ENCODE measurements at places on chromosomes 11 and 22.

DNA sequence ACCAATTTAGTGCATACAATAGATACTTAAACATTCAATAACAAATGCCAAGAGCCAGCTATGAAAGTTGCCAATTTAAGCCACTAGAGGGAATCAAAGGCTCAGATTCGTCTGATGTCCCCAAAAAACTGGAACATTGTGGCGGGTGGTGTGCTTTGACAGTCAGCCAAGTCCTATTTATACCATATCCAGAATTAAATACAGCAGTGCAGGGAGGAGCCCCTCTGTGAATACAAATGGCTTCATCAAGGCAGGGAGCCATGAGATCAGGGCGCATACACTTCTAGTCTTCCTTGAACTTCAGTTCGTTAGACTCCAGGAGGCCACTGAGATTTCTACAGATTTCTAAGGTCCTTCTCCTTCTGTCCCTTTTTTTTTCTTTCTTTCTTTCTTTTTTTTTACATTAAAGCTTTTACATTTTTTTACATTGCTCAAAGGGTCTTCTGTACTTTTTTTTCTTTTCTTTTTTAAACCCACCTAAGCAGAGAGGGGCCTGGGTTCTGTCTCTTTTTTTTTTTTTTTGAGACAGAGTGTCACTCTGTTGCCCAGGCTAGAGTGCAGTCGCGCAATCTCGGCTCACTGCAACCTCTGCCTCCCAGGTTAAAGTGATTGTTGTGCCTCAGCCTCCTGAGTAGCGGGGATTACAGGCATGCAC is 41.5 kb upstream of the HSPA8 start:
- DNase-seq = peak; percentile 14

DNA sequence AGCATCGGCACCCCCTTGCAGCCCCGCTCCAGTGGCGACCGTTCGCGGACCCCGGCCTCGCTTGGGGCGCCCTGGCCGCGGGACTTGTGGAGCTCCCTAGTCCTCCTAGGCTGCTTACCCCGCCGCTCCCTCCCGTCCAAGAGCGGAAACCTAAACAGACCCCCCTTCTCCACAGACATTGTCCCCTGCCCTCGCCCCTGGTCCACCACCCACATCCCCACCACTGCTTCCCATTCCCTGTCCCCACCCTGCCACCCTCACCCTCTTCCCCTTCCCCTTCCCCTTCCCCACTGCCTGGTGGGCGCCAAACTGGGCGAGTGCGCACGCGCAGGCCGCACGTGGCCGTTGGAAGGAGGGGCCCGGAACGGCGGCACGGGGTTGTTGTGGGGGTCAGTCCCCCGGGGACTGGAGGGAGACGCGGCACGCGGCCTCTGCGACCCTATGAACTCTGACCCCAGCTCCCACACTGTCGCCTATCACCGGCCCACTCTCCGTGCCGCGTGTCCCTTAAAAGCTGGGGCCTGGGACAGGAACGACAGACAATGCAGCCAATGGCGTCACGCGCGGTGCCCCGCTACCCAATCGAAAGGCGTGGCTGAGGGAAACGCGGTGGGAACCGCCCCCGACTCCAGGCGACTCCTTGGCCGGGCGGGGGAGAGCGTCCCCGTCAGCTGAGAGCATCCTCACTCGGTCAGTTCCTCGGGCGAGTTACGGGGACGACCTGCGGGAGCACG is at the start of gene SNX32:
SNX32 (plus strand) TSS at position 667 of the 734 bp plus-strand sequence. CDS start 103 bp downstream, outside the sequence.
- peak; percentile 94 for DNase-seq

DNA sequence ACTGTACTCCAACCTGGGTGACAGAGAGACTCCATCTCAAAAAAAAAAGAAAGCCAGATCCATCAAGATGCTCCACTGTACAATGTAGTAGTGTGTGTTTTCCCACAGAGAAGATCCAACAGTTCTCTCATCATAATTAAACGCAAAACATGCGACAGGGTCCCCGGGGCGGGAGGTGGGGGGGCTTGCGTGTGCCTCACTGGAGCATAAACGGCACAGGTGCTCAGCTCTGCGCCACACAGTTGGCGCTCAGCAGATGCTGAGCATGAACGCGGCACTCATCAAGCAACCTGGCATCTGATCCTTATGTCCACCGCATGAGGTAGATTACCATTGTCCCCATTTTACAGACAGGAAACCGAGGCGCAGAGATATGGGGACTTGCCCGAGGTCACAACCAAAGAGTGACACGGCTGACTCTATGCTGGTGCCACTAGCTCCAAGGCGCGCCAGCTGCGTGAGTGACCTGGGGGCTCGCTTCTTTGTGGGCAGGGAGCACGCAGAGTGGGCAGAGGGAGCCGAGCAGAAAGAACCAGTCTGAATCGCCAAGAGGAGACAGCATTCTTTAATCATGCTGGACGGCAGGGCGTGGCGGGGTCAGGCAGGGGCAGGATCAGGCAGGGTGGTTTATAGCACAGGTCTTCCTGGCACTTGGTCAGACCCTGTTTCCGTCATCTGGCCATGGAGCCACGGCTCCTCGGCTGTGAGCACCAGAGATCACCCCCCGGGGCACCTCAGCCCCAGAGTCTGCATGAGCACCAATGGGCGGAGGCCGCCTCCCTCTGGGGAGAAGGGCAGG is 8.2 kb downstream of the C1QTNF6 start:
- DNase-seq = no peak

DNA sequence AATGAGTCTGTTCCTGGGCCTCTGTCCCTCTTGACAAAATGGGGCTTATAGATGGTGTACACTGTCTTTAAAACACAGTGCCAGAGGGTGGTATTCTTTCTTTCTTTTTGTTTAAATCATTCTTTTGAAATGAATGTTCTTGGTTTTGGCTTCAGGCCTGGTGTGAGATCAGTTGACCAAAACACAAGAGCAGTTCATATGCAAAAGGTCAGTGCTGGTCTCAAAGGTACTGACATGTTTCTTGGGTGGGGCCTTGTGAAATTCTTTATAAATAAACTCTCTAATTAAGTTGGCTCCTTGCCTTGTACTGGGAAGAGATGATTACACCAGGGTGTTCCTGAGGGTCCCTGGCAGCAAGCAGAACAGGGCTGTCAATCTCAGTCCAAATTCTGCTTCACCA is 110.0 kb downstream of the FBXO7 start:
- no peak for DNase-seq

DNA sequence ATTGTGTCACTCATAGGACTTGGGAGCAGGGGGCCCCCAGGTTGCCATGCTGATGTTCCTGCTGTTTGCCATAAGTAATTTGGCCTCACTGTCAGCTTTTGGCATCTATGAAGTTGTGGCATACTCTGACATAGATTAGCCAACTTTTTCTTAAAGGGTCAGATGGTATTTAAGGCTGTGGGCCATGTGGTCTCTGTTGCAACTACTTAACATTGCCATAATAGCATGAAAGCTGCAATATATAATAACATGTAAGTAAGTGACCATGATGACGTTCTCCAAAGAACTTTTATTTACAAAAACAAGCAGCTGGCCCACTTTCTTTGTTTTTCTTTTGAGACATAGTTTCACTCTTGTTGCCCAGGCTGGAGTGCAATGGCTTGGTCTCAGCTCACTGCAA is 2.2 kb upstream of the TMEM216 start:
- no peak for DNase-seq

DNA sequence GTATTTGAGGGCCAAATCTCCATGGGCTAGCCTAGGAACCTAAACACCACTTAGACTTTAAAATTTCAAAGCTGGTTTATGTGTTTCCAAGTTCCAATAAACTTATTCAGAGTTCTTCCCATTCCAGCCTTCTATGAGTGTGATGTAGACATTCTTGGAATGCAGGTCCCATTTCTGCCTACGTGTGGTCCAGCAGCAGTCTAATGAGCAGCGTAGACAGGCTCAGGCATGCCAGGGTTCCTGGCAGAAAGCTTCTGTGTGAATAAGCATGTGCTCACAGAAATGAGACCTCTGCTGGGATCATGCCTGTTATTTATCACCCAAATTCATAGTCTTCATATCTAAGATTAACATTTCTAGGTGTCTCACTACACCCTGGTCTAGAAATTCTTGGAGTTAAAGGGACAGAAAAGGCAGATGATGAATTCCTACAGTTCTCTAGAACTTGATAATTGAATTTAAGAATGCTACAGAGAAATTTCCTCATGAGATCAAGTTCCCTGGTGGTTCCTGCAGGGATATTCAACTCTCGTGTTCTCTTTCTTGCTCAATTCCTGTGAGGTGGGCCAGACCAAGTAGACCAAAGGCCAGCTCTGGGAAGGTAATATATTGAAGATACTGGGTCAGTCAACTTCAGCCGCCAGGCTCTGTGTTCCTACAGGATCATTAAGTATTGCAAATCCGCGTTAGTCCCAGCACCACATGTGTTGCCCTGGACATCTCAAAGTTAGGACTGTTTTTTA is 17.6 kb downstream of the RNF185 start:
- DNase-seq = no peak

GRCh38 chr22:49961005-49961600 is 531 bp downstream of the PIM3 start:
- no peak for DNase-seq

DNA sequence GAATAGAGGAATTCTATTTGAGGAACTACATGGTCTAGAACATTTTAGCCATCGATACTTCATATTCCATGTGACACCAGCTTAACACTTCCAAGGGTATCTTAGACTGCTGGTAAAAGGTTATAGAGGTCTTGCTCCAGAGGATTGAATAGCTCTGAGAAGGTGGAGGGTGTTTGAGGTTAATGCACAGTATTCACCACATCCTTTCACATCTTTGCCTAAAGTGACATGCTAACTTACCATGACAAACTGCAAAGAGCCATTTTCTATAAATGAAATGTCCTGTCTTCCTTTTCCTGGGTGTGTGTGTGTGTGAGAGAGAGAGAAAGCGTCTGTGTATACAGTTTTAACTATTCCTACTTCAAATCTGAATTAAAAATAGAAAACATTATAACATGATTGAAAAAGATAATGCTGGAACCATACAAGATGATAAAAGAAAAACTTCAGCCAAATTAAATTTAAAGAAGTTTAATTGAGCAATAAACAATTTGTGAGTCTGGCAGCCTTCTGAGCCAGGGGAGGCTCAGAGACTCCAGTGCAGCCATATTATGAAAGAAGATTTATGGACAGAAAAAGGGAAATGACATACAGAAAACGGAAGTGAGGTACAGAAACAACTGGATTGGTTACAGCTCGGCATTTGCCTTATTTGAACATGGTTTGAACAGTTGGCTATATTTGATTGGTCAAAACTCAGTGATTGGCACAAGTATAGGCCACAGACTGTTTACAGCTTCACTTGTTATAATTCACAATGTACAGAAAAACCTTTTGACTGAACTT is 320.9 kb upstream of the CCDC179 start:
- DNase-seq = no peak

GRCh38 chr11:132540581-132540980 is 991.7 kb downstream of the OPCML start:
- no peak for DNase-seq

DNA sequence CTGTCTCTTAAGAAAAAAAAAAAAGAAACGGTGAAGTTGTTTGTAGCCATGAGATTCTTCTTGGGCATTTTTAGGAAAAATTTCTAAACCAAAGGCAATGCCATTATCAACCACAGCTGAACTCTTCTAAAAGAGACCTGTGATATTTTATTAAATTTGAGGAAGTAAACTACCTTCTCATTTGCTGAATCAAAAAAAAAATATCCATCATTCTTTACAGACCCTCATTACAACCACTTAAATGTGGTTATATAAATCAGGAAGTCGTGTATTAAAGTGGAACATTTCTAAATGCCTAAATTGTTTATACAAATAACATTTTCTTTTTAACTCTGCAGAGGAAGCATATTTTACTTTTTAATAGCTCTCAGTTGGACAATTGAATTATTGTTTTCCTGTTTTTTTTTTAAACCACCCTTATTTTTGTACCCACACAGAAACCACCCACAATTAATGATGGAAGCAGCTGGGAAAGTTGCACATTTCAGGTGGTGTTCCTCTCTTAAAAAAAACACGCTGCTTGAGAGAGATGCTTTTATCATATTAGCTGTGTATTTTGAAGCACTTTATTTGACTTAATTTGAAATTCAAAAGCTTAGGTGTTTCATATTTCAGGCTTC is 91.2 kb downstream of the ARHGAP42 start:
- no peak for DNase-seq

- no peak for DNase-seq
These were observed at the start of gene CREB3L1 for GRCh38 chr11:46277622-46278386. Gene CREB3L1 (plus strand): TSS chr11:46277662. CDS start chr11:46278112, 450 bp downstream.

DNA sequence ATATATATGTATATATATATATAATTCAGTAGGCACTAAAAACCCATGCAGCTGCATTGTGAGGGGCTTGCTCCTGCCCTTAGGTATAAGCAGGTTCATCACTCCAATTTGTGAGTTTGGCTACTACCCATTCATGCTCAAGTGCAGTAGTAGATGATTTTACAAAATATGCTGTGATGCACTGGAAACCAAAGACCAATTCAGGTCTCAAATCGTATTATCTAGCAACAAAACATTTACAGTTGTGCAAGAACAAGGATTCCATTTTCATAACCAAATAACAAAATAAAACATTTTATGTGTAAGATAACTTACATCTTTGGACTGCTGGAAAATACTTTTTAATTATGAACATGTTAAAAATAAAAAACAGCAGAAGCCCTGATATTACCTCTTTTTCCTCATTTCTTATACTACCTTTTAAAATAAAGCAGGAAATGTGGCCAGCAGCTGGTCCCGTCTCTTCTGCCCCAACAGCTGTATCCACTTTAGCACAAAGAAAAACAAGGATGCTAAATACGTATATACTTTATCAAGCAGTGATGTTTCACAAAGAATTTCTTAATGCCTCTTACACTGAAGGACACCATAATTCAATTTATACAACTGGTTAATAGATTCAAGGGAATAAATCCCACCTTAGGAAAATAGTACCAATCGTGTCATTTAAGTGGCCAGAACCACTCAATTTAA is 2.8 kb downstream of the CREBZF start:
- DNase-seq = no peak

GRCh38 chr11:70637949-70638583 is 239.7 kb downstream of the CTTN start:
- DNase-seq = no peak

GRCh38 chr11:64176751-64177150 is 9.2 kb upstream of the STIP1 start:
- no peak for DNase-seq

- no peak for DNase-seq
These were observed 2.6 kb downstream of the METTL15 start for GRCh38 chr11:28110821-28111200.

DNA sequence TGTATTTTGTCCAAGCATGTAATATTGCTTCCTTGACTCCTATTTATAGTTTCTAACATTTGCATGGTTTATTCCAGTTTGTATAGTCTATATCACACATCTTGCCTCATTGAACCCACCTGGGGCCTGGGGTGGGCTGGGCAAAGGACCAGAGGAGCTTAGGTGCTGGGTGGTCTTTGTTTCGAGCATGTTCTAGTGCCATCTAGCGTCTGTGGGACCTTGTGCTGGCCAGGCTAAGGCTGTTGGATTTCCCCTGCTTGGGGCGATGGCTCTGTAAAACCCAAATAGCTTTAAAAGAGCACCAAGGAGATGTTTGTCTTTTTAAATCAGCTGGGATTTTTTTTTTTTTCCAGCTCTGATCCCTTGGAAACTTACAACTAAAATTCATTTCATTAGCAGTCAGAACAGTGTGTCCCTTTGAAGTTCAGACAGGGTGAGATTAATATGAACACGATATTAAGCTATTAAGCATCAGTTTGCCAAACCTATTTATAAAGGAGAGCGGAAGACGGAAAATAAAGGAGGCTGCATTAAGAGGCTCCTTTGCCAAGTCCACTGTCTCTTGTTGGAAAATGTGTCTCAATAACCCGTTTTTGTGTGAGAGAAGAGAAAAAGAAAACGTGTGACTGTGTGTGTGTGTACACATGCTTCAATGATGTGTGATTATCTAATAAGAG is 157.4 kb downstream of the COMMD9 start:
- no peak for DNase-seq

GRCh38 chr22:42793848-42794405 is 63.1 kb downstream of the ARFGAP3 start:
- DNase-seq = no peak

Data from activated CD4-positive, alpha-beta T cell treated with anti-CD3 and anti-CD28 coated beads, Interleukin-2, amount 50 U/mL, for 1 hour (primary cell).